Stimulated activated naive CD8-positive, alpha-beta T cell treated with anti-CD3 and anti-CD28 coated beads, Interleukin-15, Interleukin-2, amounts not matched to agents 100 U/mL and 50 U/mL, for 24 hours (primary cell): ENCODE measurements at places on chromosomes 12 and 14.

- DNase-seq = no peak
These were observed 335.9 kb downstream of the ATP23 start for GRCh38 chr12:58277231-58277630.

DNA sequence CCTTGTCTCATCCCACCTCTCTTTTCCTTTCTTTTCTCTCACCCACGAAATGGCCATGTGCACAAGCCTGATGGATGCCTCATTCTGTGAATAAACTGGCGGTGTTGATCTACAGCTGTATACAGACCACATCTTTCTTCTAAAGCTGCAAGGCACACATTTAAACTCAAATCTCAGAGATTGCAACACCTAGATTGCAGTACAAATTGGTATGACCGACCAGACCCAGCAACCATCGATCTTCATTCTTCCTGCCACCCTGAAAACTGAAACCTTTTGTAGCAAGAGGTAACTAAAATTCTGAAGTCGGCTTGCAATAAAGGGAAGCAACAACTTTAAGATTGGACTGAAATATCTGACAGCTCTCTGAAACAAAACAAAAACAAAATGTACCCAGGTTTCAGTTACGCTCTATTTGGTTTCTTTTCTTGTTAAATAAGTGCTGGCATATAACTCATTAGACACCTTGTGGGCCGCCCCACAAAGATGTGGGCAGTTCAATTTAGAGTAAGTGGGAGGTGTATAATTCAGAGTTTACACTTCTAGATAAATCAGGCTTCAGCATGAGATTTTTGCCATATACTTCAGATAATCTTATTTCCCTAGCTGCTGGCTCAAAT is 390.0 kb upstream of the NOVA1 start:
- no peak for DNase-seq

DNA sequence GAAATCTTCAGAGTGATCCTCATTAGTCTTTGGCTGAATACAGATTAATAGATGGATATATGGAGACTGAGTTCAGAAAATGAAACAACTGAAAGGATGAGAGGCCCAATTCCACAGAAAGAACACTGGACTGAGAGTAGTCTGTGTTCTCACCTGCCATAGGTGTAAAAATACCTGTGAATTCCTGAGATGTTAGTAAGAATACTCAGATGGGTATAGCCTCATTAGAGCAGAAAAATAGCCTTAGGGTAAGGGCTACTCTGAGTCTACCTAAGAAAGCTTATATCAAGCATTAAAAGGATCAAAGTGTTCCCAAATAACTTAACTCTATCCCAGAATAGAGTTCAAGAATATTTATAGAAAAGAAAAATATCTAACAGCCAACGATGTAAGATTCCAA is 1510.3 kb upstream of the SEL1L start:
- DNase-seq = no peak

DNA sequence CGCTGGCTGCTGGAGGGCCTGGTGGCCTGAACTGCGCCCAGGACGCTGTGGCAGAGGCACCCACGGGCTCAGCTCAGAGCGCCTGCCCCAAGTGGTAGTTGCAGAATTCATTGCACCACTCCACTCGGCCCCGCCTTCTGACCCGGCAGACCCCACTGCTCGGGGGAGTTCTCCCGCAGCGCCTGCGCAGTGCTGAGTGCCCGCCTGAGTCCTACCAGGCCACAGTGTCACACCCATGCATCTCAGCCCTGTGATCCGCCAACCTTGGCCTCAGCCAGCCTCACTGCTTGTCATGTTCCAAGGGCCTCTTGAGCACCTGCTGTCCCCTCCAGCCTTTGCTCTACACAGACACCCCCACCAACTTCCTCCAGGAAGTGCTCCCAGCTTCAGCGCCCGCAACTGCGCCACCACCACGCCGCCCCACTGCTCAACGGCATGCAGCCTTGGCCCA is 12.2 kb downstream of the DEGS2 start:
- peak; percentile 72 for DNase-seq

DNA sequence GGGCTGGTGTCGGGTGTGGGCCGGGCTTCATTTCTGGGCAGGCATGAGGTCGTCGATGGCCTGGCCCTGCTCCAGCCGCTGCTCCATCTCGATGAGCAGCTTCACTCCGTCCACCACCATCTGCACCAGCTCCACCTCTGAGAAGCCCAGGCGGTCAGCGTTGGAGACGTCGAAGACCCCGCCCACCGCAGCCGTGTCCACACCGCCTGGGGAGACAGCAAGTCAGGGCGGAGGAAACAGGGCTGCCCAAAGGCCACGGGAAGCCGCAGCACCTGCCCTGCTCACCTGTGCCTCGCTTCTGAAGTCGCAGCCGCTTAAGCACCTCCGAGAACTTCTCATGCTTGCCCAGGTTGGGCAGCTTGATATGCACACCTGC is 2.8 kb downstream of the CKB start:
- no peak for DNase-seq

DNA sequence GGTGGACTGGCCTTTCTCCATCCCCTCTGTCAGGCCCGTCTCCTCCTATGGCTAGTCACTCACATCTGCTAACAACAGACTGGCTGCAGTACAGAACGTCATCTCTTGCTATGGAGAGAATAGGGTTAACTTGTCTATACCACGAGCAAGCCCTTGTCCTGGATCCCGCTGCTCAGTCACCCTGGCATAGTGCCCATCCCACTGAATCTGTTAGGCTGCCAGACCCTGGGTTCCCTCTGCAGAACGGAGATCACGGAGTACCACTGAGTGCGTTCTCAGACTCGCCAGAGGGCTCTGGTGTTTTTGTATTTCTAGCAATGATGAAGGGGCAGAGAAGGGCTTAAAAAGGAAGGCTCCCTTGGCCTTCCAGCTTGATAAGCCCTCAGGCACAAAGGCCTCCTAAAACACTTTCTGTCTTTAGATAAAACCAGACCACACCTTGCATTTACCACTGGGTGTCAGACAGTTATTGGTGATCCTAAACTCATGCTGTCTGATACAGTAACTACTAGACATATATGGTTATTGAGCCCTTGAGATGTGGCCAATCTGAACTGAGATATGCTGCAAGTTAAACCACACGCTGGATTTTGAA is 6.3 kb upstream of the NRIP2 start:
- DNase-seq = no peak

- peak; percentile 22 for DNase-seq
These were observed 512.4 kb upstream of the TMPO start for GRCh38 chr12:98002887-98003493.

- DNase-seq = peak; percentile 46
These were observed 2.5 kb downstream of the SLC38A1 start for GRCh38 chr12:46266382-46266791.

GRCh38 chr12:65643595-65644386 is 180.5 kb upstream of the HMGA2 start:
- DNase-seq = no peak

- no peak for DNase-seq
These were observed 15.5 kb downstream of the SINHCAF start for GRCh38 chr12:31310488-31310887.

- DNase-seq = no peak
These were observed 615.4 kb downstream of the C12orf50 start for GRCh38 chr12:87413784-87414183.

- DNase-seq = no peak
These were observed 39.2 kb downstream of the SAMD4A start for GRCh38 chr14:54606178-54606577.

- DNase-seq = no peak
These were observed 2.3 kb upstream of the GLIPR1 start for GRCh38 chr12:75478116-75478794.

DNA sequence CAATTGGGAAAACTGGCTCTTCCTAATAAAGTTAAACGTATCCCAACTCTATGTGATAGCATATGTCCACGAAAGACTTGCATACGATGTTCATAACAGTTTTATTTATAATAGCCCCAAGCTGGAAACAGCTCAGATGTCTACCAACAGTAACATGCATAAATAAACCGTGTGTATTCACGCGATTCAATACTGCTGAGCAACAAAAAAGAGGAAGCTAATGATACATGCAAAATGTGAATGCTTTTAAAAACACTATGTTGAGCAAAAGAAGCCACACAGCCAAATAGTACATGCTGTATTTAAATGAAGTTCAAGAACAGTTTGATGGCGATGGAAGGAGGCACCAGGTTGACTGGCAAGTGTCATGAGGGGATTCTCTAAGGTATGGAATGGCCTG is 55.7 kb downstream of the TRIM9 start:
- no peak for DNase-seq

GRCh38 chr12:42394429-42394828 is 68.5 kb downstream of the PPHLN1 start:
- DNase-seq = no peak

DNA sequence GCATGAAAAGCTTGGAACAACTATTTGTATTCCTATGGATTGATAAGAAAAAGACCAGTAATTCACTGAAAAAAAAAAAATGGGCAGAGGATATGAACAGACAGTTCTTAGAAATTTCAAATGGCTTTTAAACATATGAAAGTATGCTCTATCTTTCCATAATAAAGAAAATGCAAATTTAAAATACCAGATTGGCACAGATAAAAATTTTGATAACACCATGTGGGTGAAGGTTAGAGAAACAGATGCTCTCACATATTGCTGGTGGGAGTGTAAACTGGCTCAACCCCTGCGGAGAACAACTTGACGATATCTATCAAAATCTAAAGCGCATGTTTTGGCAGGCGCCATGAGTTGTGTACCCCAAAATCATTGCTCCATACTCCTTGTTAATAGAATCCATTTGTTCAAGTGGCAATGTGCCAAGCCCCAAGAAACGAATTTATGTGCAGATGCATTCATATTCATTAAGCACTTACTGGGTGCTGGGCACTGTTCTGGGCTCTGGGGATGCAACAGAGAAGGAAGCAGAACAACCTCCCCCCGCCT is 29.5 kb upstream of the TMPO start:
- no peak for DNase-seq

GRCh38 chr12:2043054-2043453 is 9.7 kb upstream of the CACNA1C start:
- no peak for DNase-seq

GRCh38 chr12:108468196-108468968 is 46.7 kb upstream of the FICD start:
- peak; percentile 6 for DNase-seq

DNA sequence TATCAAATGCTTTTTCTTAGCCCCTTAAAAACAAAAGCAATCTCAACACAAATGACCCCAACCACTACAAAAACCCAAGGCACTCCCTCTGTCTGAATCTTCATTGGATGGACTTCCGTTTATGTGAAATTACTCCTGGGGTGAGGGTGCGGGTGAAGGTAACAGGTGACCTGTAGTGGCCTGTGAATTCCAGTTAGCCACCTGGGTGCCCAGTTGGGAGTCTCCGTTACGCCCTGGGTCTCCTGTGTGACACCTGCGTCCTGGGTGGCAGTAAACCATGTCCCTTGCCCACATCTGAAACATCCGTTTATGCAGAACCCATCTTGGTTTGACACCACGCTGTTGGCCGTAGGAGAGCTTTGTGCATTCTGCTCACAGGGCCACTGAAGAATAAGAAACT is 62.6 kb downstream of the CCDC92 start:
- DNase-seq = no peak

GRCh38 chr14:105144666-105145380 is 23.8 kb downstream of the JAG2 start:
- no peak for DNase-seq

DNA sequence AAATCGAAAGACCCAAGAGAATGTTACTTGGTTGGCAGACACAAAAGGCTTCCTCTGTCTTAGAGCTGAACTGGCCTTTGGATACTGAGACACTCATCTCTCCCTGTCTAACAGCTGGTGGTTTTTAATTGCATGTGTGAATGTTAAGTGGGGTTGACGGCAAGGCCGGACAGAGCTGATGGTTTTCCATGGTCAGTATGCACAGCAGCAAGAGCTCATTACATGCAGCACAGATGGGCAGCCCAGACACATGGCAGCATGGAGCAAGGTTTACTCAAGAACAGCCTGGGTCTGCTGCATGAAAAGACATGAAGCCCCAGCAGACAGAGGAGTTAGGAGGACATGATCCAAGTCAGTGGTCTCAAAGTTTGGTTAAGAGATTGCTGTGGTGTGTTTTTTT is 27.8 kb upstream of the CACNA2D4 start:
- no peak for DNase-seq

DNA sequence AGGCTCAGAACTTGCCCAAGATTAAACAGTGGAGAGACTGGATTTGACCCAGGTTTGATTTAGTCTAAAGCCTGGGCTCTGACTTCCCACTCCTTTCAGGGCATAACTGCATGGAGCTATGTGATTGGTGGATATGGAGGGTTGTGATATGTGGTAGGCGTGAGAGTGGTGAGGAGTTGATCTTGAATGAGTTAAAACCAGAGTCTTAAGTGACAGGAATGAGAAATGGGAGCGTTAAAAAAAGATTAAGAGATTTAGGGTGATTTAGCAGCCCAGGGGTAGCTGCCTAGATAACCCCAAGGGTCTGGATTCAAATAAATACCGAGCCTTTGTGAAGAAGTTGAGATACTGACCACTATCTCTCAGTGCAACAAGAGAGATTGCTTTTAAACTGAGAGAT is 8.4 kb downstream of the SYNDIG1L start:
- DNase-seq = no peak

GRCh38 chr14:90608929-90609341 is 207.3 kb downstream of the TTC7B start:
- DNase-seq = no peak
